GM23338 (cell line): ENCODE measurements at places on chromosomes 2 and 18. TPM values are rescaled to one million over a fixed set of nuclear protein-coding genes. Genes with fewer than 3 reads are reported as not detected.

The ZSWIM2 gene
- polyA plus RNA-seq: not detected in 2 replicates

- no peak for DNase-seq
Observed at GRCh38 chr2:51011254-51011653, 20.7 kb downstream of the NRXN1 start.

DNA sequence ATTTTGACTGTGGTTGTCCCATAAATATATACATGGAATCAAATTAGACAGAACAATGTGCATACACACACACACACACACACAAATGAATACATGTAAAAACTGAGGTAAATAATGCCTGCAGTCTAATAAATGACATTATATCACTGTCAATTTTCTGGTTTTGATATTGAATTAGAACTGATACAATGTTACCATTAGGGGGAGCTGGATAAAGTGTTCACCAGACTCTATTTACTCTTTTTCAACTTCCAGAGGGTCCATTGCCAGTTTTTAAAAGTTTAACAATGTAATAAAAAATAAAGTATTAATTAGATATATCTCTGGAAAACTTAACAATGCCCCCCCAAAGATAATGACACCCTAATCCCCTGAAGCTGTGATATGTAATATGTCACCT is 1666.8 kb upstream of the TMEFF2 start:
- no peak for DNase-seq

- DNase-seq: no peak
Observed at GRCh38 chr2:77161009-77161408, 361.2 kb downstream of the LRRTM4 start.

GRCh38 chr2:60533101-60534051 is 20.1 kb downstream of the BCL11A start:
- DNase-seq: no peak

- no peak for DNase-seq
Observed at GRCh38 chr2:102094917-102095316, 47.6 kb upstream of the IL1R1 start.

GRCh38 chr2:130947967-130948366 is 111.3 kb downstream of the ARHGEF4 start:
- no peak for DNase-seq

- DNase-seq: no peak
Observed at GRCh38 chr2:9416267-9416961, 6.9 kb downstream of the ITGB1BP1 start.

DNA sequence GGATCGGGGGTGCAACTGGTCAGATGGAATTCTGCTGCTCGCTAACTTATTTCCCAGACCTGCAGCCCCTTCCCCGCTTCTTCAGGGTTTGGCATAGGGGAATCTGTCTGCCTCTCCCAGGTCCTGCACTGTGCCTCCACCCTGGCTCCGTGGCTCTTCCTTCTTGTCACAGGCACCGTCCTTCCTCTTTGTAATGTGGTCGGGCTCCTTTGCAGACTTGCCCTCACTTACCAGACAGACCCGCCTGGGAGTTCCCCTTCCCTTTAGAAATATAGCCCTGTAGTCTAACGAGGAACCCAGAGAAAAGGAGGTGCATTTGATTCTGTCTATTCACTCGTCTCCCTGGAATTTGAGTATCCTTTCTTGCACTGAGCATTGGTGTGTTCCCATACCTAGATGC is 63.9 kb upstream of the PAX8 start:
- no peak for DNase-seq

DNA sequence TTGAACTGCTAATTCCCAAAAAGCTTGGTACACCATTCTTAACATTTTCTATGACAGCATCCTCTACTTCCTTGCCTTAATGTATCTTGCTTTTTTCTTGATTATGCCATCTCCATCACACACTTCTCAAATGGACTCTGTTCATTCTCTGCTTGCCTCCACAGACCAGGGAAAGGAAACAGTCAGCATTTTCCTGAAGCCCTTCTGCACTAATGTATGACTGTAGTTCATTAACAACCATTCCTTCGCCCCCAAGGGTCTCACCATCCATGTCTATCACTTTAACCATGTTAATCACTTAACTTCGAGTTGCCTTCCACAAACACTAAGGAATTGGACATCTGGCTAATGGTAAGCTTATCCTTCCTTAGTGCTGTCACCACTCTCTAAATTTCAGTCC is 54.8 kb downstream of the COBLL1 start:
- no peak for DNase-seq
